ENCODE measurements at places on chromosomes 3 and 15.

- DNase-seq = no peak
These were observed 6.1 kb downstream of the SHF start for GRCh38 chr15:45181491-45182285.

- DNase-seq = no peak
These were observed 123.9 kb downstream of the FOXB1 start for GRCh38 chr15:60128000-60128376.

DNA sequence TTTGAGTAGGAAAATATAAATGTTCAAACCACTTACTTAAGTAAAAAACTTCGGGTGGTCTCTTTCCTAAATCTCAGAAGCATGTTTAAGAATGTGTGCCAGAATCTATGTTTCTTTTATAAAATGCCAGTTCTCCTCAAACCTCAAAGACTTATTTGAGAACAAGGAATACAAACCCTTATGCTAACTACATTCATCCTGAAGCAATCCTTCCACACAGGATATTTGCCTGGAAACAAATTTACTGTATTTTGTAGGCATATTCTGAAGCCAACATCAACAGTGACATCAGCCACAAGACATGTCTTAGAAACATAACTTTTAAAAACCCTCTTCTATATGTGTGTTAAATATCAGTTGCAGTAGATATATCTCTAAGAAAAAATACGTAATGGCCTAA lies 1077.0 kb downstream of the ROBO1 start:
- DNase-seq = no peak

- no peak for DNase-seq
These were observed 136.5 kb downstream of the ZNF621 start for GRCh38 chr3:40661284-40661683.

DNA sequence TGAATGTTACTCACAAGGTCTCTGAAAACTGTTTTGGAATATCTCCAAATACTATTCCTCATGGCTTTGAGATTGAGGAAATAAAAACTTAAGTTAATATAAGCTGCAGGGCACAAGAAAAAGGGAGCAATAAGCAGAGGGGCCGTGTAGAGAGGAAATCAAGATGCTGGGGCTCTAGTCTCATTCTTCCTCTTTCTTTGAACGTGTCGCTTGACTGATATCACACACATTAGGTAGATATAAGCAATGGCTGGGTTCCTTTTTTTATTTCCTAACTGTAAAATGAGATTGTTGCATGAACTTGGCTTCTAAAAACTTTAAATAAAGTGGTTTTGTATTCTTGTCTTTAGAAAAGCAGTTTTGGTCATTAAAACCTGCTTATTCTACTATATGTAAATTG lies 326.7 kb upstream of the ROPN1 start:
- DNase-seq = no peak

GRCh38 chr3:15284121-15284889 lies 48.1 kb downstream of the SH3BP5 start:
- no peak for DNase-seq

DNA sequence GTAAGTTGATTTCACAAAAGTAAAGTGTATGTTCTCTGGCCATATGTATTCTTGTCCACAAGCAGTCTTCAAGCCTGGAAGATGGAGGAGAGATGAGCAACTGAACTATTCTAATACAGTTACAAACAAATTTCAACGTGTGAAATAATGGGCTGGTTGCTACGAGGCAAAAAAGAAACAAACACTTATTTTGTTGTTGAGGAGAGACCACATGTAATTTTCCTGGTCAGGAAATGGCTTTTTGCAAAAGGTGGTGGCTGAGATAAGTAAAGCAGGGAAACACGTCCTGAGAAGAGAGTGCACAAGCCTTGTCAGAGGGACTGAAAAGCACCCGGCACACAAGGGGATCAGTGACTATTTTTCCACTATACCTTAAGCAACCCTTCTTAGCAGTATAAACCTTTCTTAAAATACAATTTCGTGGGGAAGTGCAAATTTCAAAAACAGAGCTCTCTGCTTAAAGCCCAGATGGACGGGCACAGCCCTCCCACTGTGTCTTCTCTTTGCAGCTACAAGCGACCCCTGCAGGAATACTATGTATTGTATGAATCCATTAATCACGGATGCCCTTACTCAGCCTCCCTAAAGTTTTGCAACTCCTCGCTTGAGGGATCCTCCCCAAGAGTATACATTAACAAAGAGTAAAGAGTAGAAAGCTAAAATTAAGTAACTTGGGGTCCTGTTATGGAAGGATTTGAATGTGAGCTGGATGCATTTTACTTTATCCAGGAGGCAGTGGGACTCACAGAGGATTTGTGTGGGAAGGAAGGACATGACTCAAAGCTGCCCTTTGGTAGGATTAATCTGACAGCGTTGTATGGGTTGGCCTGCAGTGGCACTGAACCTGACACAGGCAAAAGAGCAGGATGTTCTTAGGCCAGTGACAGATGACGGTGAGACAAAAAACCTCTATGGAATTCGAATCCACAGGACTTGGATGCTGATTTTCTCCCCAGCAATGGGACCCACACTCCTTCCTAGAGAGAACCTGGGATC lies 253.7 kb downstream of the IL5RA start:
- DNase-seq = no peak

- no peak for DNase-seq
These were observed 365.9 kb upstream of the PROK2 start for GRCh38 chr3:72150634-72151412.

- DNase-seq = no peak
These were observed 4.4 kb downstream of the MTMR14 start for GRCh38 chr3:9653565-9654248.

GRCh38 chr3:149270180-149270579 lies 48.6 kb upstream of the CP start:
- no peak for DNase-seq

DNA sequence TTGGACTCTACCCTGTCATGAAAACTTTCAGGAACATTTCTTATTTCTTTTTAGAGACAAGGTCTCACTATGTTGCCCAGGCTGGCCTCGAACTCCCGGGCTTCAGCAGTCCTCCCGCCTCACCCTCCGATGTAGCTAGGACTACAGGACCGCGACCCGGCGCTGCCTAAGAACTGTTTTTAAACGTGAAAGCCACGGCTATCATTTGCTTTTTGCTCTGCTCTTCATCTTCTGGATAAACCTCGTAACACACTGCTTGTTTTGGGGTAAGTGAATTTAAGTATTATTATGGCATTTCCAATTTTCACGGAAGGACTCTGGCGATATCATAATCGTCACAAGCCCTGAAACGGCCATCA lies 14.3 kb upstream of the CCNL1 start:
- DNase-seq = no peak

DNA sequence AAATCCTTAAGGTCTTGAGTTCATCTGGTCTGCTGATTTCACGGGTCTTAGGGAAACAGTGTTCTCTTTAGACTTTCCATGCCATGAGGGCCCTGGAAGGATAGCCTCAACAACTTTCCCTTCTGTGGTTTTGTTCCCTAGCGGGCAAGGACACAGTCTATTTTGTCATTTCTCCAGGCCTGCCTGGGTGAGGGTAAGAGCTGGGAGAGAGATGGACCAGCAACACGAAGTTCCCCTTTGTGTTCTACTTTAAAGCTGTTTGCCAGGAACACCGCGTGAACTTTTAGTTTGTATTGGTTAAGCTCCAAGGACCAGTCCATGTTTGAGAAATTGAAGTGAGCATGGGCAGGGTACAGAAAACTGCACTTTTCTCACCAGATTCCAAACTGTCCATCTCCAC lies 20.9 kb downstream of the ST3GAL6 start:
- DNase-seq = no peak

DNA sequence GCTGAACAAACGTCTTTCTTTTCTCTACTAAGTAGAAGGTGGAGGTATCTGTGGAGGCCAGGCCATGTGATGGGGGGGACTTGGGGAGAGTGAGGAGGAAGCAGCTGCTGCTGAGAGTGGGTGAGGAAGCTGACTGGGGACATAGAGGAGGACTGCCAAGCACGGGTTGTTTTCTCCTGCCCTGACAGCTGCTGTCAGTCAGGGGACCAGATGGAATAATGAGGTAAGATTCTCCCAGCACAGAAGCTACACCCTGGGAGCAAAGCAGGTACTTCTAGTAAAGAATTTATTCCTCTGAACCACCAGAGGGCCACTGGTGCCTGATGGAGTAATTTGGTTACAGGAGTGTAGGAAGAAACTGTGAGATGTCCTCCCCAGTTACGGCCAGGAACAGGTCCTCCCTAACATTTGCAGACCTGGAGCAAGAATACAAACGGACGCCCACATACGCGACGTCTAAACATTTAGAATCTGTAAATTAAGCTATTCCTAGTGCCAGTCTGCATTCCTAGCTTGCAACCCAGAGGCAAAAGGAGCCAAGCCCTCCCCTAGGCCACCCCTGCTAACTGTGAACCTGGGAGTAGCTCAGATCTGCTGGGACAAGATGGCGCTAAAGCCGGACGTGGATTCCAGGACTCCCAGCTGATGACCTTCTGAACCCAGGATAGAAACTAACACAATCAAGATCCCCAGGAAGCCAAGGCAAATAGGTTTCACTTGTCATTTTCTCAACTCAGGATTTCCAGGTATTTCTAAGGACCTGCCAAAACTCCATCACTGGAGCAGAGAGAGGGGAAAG lies 14.8 kb downstream of the CRYGS start:
- no peak for DNase-seq

DNA sequence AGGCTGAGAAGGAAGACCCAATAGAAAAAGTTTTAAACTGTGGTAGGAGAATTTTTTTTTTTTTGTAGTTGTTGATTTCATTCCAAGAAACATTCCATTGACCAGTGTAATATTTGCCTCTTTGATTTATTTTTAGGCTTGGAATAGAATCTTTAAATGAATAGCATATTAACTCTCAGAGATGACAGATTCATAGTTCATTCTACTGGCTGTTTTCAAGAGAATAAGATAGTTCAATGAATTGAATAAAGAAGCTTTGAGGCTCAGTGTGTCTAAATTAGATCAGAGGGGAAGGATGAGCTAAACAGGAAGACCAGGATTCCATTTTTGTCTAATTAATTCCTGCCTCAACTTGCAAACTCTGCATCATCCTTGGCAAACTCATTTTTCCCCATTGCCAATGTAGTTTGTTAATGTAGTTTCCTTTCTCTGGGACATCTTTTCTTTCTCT lies 98.4 kb downstream of the NAALADL2 start:
- no peak for DNase-seq

- DNase-seq = no peak
These were observed 31.3 kb downstream of the HACD2 start for GRCh38 chr3:123553536-123553935.

DNA sequence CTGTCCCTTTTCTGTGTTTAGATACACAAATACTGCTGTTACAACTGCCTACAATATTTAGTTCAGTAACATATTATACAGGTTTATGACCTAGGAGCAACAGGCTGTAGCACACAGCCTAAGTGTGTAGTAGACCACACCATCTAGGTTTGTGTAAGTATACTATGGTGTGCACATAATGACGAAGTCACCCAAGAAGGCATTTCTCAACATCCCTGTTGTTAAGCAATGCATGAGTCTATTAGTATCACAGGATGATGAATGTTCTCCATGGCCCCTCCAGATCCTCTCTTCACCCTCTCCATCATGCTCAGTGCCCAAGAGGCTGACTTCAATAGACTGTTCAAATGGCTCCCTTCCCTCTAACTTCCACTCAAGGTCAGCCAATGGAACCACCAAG lies 14.6 kb upstream of the SEC62 start:
- DNase-seq = no peak

GRCh38 chr3:65303431-65303830 lies 615.6 kb upstream of the ADAMTS9 start:
- DNase-seq = no peak

GRCh38 chr3:113791381-113791780 lies 44.5 kb downstream of the ATP6V1A start:
- DNase-seq = no peak

DNA sequence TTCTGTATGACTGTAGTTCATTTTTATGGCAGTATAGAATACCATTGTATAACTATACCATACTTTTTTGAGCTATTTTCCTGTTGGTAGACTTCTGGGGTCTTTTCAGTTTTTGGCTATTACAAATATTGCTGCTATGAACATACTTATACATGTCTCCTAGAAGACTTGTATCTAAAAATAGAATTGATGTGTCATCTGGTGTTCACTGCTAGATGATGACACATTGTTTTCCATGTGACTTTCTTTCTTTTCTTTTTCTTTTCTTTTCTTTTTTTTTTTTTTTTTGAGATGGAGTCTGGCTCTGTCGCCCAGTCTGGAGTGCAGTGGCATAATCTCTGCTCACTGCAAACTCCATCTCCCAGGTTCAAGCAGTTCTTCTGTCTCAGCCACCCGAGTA lies 69.8 kb downstream of the SH3GL3 start:
- DNase-seq = no peak

DNA sequence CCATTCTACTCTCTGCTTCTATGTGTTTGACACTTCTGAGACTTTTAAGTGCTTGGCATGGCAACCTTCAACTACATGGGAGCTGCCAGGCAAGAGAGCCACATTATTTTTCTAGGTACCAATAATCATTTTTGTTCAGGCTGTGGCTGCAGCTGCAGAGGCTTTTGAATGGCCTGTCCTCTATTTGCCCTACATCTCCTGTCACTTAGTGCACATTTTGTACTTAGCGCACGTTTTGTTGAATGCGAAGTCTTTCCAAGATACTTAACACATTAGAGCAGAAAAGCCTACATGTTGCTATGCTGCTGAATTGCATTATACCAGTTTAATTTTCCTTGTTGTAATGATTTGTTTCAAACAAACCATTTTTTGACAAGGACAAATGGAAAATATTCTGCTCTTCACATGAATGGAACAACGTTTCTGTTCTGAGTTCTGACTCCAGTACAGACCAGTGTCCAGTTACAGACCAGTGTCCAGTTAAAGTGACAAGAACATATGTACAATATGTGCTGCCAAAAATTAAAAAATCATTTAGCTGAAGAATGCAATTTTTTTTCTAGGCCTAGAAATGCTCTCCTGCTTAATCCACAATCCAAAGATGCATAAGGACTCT lies 113.9 kb downstream of the ABI3BP start:
- DNase-seq = no peak

- DNase-seq = no peak
These were observed 1.7 kb downstream of the CNOT10 start for GRCh38 chr3:32686713-32687112.

- no peak for DNase-seq
These were observed 92.4 kb downstream of the ABI3BP start for GRCh38 chr3:100900671-100901335.

DNA sequence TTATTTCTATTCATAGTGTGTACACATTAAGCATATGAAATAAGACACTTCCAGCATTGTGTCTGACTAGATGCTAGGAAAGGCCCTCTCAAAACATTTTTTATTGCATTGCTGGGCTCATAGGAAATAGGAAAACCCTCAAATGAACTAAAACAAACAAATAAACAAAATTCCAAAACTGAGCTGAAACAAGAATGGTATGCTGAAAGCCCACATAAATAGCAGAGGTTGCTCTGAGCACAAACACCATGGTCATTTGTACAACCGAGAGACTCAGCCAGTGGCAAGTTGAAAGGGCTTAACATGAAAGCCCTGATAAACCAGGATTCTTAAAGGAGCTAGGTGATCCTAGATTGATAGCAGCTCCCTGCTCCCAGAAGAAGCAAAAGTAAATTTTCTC lies 310.0 kb upstream of the WNT5A start:
- DNase-seq = no peak

All from effector CD4-positive, alpha-beta T cell (primary cell).